Tibial artery (tissue), 4 donors: ENCODE measurements at places on chromosomes 4 and X.

DNA sequence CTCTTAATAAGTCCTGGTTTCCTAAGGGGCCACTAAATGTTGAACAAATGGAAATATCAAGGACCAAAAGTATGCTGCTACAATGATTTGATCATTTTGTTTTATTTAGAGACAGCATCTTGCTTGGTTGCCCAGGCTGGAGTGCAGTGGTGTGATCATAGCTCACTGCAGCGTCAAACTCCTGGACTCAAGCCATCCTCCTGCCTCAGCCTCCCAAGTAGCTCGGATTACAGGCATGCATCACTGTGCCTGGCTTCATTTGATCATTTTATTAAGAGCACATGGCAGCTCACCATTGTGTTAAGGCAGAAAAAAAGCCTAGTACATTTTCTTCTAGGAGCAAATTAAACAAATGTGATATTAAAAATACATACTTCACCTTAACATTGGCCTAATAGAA lies 52.7 kb downstream of the DCLK2 start:
- no peaks in the 10 kb centered on the region for H3K27me3 ChIP-seq
- H3K4me1 ChIP-seq, result peaks cover 11% of the 10 kb centered on the region
- no peak overlapping the region for H3K27ac ChIP-seq
- no peak for DNase-seq

- H3K36me3 ChIP-seq, result no peaks in the 10 kb centered on the region
- H3K27ac ChIP-seq, result no peak overlapping the region
- DNase-seq, result no peak
- H3K4me3 ChIP-seq, result no peak overlapping the region
- H3K27me3 ChIP-seq, result no peaks in the 10 kb centered on the region
These were observed 20.5 kb upstream of the AADAT start for GRCh38 chr4:170110285-170110672.

DNA sequence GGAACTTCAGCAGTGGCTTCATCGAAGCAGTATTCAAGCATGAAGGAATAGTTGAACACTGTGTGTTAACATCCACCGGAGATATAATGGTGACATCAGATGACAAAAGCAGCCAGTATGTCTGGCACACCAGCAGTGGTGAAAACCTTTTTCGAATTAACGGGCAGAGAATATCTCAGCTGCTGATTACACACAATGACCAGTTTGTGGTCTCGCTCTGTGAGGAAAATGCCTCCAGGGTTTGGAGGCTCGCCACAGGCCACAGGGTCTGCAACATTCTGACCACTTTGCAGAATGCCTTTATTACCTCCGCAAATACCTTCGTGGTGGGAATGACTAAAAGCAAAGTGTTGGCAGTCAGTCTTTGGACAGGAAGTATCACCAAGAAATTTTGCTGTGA lies 201.5 kb downstream of the NWD2 start:
- no peaks in the 10 kb centered on the region for H3K27me3 ChIP-seq
- H3K4me1 ChIP-seq, result no peaks in the 10 kb centered on the region
- DNase-seq, result no peak
- H3K27ac ChIP-seq, result no peak overlapping the region
- no peaks in the 10 kb centered on the region for H3K36me3 ChIP-seq

DNA sequence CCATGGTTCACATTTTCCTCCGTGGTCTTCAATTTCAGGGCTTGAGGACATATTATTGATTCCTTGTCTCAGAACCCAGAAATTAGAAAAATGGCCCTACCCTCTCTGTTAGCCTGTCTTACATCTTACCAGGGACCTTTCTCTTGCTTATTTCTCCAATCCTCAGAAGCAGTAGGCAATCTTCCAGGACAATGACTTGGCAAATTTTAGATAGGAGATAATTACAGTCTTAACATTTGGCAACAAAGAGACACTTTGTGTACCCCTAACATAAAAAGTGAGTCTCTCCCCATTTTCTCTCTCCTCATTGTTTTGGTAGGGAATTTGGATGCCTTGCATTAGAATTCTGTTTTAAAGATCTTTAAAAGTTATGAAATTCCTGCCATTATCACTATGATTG lies 778.1 kb upstream of the SLIT2 start:
- no peak overlapping the region for H3K4me3 ChIP-seq
- H3K27ac ChIP-seq, result no peak overlapping the region
- no peaks in the 10 kb centered on the region for H3K27me3 ChIP-seq
- no peaks in the 10 kb centered on the region for H3K36me3 ChIP-seq
- no peaks in the 10 kb centered on the region for H3K4me1 ChIP-seq

DNA sequence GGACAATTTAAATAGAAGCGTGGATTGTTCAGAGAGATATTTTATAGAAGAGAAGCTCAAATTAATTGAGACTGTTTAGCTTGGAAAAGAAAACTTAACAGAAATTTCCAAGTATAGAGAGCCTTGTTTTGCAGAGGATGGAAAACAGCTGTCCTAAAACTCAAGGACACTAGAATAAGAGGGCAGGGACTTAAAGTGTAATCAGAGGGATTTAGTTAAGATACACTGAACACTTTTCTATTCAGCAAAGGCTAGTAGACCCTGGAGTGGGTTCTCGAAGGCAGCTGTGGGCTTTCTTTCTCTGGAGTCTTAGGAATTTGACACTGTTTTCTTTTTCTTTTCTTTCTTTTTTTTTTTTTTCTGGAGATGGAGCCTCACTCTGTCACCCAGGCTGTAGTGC lies 92.7 kb upstream of the ARX start:
- H3K27ac ChIP-seq, result no peak overlapping the region
- H3K36me3 ChIP-seq, result no peaks in the 10 kb centered on the region
- no peaks in the 10 kb centered on the region for H3K4me1 ChIP-seq
- no peak overlapping the region for H3K4me3 ChIP-seq
- no peak for DNase-seq

DNA sequence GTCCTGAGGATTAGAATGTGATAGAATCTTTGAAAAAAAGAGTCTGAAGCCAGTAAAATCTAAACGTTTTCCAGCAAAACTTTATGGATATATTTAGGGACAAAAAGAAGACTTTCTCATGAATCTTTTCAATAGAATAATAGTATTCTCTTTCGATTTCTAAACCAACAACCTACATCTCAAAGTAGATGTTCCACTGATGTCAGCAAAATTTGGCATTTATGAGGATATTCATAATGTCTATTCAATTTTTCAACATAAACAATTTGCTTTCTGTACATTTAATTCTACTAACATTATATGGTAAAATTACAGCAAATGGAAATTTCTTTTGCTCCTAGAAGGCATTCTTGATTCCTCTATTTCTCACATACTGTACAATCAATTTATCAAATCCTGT lies 886.5 kb downstream of the CENPC start:
- H3K27ac ChIP-seq, result no peak overlapping the region
- no peaks in the 10 kb centered on the region for H3K4me1 ChIP-seq
- no peak overlapping the region for H3K4me3 ChIP-seq

DNA sequence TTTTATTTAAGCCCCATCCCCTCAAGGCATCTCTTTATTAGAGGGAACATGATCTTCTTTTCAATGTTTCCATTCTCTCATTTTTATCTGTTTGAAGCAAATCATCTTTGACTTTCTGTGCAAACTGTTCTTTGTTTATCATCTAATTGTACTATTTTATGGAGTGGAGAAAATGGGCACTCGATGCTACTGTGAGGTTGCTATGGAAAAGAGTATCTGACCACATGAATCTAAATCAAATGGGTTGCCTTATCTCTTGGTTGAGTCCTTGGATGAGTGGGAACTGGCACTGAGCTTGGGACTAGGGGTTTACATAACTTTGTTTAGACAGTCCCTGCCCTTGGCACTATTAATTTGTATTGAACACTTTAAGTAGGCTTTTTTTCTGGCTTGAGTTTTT lies 9.1 kb downstream of the OCRL start:
- DNase-seq, result no peak
- H3K4me1 ChIP-seq, result no peaks in the 10 kb centered on the region
- no peaks in the 10 kb centered on the region for H3K27me3 ChIP-seq
- no peak overlapping the region for H3K27ac ChIP-seq
- no peak overlapping the region for H3K4me3 ChIP-seq

- no peaks in the 10 kb centered on the region for H3K27me3 ChIP-seq
- DNase-seq, result no peak
- H3K4me1 ChIP-seq, result no peaks in the 10 kb centered on the region
- H3K4me3 ChIP-seq, result no peak overlapping the region
These were observed 115.0 kb upstream of the ETNPPL start for GRCh38 chr4:108877821-108878220.

DNA sequence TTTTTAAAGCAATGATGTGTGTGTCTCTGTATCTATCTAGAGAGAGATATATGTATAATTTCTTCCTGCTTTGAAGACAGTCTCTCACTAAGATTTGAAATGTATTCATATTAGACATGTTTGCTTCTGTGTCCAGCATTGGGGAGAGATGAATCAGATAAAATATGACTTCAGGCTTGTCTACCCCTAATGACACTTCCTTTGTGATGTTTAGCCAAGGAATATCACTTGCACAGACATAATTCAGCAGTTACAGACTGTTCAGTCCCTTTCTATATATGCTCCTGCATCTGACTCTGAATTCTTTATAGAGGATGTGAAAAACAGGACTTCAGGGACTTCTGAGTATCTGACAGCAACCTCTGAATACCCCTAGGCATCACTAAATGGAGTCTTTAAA lies 158.4 kb downstream of the DCLK2 start:
- H3K4me3 ChIP-seq, result no peak overlapping the region
- peaks cover 14% of the 10 kb centered on the region for H3K4me1 ChIP-seq
- H3K36me3 ChIP-seq, result no peaks in the 10 kb centered on the region
- DNase-seq, result no peak
- no peaks in the 10 kb centered on the region for H3K27me3 ChIP-seq

DNA sequence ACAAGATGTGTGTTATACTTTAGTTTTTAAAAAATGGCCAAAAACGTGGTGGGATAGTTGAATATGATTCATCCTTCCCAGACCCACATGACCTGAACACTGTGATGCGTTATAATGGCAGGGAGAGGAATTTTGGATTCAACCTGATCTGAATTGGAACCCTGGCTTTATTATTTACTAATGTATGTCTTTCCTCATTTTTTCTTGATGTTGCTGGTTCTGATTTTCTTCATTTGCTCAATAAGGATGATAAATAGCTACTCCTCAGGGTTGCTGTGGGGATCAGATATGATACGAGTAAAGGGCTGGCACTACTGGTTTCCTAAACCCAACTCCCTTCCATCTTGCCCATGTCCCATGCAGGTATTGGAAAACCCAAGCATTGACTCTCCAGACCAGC lies 24.2 kb upstream of the ACSL1 start:
- H3K4me3 ChIP-seq, result no peak overlapping the region
- DNase-seq, result no peak
- no peaks in the 10 kb centered on the region for H3K27me3 ChIP-seq
- H3K27ac ChIP-seq, result no peak overlapping the region
- no peaks in the 10 kb centered on the region for H3K4me1 ChIP-seq
- no peaks in the 10 kb centered on the region for H3K36me3 ChIP-seq

DNA sequence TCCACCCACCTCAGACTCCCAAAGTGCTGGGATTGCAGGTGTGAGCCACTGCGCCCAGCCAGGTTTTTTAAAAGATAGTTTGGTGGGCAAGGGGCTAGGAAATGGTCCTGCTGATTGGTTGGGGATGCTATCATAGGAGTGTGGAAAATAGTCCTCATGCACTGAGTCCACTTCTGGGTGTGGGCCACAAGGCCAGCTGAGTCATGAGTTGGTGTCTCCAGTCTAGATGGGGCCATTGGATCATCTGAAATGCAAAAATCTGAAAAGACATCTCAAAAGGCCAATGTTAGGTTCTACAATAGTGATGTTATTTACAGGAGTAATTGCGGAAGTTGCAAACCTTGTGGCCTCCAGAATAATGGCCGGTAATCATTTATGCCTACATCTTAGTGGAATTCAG lies 221.1 kb downstream of the ZNF674 start:
- H3K4me1 ChIP-seq, result peaks cover 31% of the 10 kb centered on the region
- DNase-seq, result no peak
- H3K4me3 ChIP-seq, result no peak overlapping the region

DNA sequence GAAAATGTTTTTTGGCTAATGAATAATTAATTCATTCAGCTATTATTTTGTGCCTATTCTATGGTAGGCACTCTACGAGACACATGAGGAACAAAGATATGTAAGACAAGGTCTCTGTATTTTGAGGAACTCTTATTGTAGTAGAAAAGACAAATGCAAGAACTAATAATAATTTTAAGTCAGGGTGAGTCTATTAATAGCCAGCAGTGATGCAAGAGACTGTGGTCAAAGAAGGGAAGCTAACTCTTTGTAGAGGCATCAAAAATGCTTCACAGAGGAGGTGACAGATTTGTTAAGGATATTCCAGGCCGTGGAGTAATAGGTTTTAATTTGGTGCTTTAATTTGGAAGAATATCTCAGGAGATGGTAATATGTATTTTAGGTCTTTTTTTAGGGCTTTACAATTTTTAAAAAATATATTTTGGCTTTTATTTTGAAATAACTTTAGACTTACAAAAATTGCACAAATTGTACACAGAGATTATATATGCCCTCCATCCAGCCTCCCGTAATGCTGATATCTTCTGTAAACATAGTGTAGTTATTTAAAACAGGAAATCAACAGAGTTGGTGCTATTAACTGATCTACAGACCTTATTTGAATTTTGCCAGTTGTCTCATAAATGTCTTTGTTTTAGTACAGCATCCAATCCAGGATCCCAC lies 48.1 kb downstream of the DCLK2 start:
- no peak overlapping the region for H3K27ac ChIP-seq
- DNase-seq, result no peak
- no peak overlapping the region for H3K4me3 ChIP-seq
- H3K27me3 ChIP-seq, result no peaks in the 10 kb centered on the region
- peaks cover 18% of the 10 kb centered on the region for H3K4me1 ChIP-seq

- H3K36me3 ChIP-seq, result peaks cover 7% of the 10 kb centered on the region
- H3K27ac ChIP-seq, result no peak overlapping the region
- no peak overlapping the region for H3K4me3 ChIP-seq
- DNase-seq, result no peak
- H3K27me3 ChIP-seq, result no peaks in the 10 kb centered on the region
- no peaks in the 10 kb centered on the region for H3K4me1 ChIP-seq
These were observed 66.3 kb downstream of the N4BP2 start for GRCh38 chr4:40122941-40123340.

DNA sequence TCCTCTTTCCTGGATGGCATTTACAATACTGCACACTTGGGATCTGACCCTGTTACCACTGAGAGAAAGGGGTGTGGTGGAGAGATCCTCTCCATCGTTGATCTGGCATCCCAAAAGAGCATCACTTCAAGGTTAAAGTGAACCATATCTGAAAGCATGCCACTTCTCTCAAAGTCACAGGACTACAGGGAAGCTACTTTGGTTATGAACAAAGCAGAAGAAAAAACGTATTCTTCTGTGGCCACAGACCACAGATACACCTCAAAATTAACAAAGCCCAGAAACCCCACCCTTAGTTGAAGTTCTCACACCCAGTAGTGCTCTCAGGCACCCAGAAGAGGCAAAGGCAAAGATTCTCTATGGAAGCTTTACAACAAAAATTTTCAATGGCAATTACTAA lies 108.3 kb downstream of the JADE1 start:
- DNase-seq, result no peak
- H3K27me3 ChIP-seq, result no peaks in the 10 kb centered on the region
- H3K4me1 ChIP-seq, result no peaks in the 10 kb centered on the region
- no peak overlapping the region for H3K4me3 ChIP-seq
- no peak overlapping the region for H3K27ac ChIP-seq

GRCh38 chr4:41718907-41719306 lies 29.6 kb downstream of the PHOX2B start:
- H3K4me1 ChIP-seq, result no peaks in the 10 kb centered on the region
- no peak overlapping the region for H3K4me3 ChIP-seq
- H3K36me3 ChIP-seq, result no peaks in the 10 kb centered on the region
- H3K27ac ChIP-seq, result no peak overlapping the region

- peaks cover 3% of the 10 kb centered on the region for H3K4me1 ChIP-seq
- H3K4me3 ChIP-seq, result no peak overlapping the region
- H3K36me3 ChIP-seq, result peaks cover 10% of the 10 kb centered on the region
- no peak overlapping the region for H3K27ac ChIP-seq
These were observed 44.2 kb downstream of the NAP1L5 start for GRCh38 chr4:88653371-88653946.
